Spleen (tissue), 13 donors: ENCODE measurements at places on chromosomes 2 and 18. TPM values are rescaled to one million over a fixed set of nuclear protein-coding genes. Genes with fewer than 3 reads are reported as not detected.

CTNNA2 gene
- total RNA-seq: not detected

SEC11C gene
- 59.0 TPM for total RNA-seq

LANCL1 gene
- 35.2 TPM for total RNA-seq

BMPR2 gene
- 47.9 TPM for total RNA-seq

DNA sequence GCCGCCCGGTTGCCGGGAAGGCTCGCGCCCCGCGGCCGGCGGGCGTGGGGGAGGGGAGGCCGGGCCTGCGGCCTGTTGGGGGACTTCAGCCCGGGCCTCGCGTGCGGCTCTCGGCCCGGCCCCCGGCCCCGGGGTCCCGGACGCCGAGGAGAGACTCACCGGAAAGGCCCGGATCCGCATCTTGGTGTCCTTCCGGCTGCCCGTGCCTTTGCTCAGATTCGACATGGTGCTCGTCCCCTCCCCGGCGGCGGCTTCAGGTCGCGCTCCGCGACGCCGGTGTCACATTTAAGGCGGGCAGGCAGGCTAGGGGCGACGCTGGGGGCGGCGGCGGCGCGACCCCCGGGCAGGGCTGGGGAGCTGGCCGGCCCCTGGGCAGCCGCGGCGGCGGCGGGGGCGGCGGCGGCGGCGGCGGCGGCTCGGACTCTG lies 365 bp downstream of the CUL3 start:
- H3K4me3 ChIP-seq: peak overlapping the region; percentile 74
- peak; percentile 94 for DNase-seq
- no peaks in the 10 kb centered on the region for H3K27me3 ChIP-seq

GRCh38 chr2:233598952-233599351 lies 18.5 kb upstream of the UGT1A8 start:
- no peak for DNase-seq
- H3K27ac ChIP-seq: no peak overlapping the region
- no peaks in the 10 kb centered on the region for H3K27me3 ChIP-seq
- no peaks in the 10 kb centered on the region for H3K36me3 ChIP-seq

GRCh38 chr2:233221378-233222063 lies 30.0 kb upstream of the ATG16L1 start:
- H3K27me3 ChIP-seq: no peaks in the 10 kb centered on the region
- H3K27ac ChIP-seq: no peak overlapping the region
- H3K36me3 ChIP-seq: no peaks in the 10 kb centered on the region
- H3K4me3 ChIP-seq: no peak overlapping the region
- no peak for DNase-seq
- peaks cover 5% of the 10 kb centered on the region for H3K4me1 ChIP-seq

DNA sequence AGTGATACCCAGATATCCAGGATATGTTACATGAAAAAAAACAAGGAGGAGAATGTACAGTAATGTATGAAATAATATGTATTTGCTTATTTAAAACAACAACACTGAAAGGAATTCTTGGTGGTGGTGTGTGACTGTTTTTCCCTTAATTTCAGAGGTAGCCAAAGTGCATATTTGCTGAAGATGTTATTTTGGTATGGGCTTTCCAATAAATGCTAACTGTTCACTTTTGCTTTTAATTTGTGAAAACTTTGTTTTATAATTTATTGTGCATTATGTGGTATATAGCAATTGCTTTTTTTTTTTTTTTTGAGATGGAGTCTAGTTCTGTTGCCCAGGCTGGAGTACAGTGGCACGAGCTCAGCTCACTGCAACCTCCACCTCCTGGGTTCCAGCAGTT lies 7.6 kb downstream of the CCNYL1 start:
- no peak for DNase-seq
- H3K4me1 ChIP-seq: no peaks in the 10 kb centered on the region
- no peak overlapping the region for H3K4me3 ChIP-seq
- no peaks in the 10 kb centered on the region for H3K27me3 ChIP-seq

GRCh38 chr2:102110171-102110570 lies 32.4 kb upstream of the IL1R1 start:
- no peaks in the 10 kb centered on the region for H3K27me3 ChIP-seq
- no peak overlapping the region for H3K4me3 ChIP-seq
- H3K27ac ChIP-seq: no peak overlapping the region

DNA sequence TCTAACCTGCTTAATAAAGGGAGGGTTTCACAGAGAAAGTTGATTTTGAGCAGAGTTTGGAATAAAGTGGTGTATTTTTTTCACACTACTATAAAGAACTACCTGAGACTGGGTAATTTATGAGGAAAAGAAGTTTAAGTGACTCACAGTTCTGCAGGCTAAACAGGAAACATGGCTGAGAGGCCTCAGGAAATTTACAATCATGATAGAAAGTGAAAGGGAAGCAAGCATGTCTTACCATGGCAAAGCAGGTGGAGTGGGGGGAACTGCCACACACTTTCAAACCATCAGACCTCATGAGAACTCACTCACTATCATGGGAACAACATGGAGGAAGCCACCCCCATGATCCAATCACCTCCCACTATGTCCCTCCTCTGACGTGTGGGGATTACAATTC lies 546.7 kb downstream of the EPHA4 start:
- H3K4me1 ChIP-seq: no peaks in the 10 kb centered on the region
- H3K27me3 ChIP-seq: no peaks in the 10 kb centered on the region
- no peak for DNase-seq
- H3K36me3 ChIP-seq: no peaks in the 10 kb centered on the region
- H3K4me3 ChIP-seq: no peak overlapping the region

DNA sequence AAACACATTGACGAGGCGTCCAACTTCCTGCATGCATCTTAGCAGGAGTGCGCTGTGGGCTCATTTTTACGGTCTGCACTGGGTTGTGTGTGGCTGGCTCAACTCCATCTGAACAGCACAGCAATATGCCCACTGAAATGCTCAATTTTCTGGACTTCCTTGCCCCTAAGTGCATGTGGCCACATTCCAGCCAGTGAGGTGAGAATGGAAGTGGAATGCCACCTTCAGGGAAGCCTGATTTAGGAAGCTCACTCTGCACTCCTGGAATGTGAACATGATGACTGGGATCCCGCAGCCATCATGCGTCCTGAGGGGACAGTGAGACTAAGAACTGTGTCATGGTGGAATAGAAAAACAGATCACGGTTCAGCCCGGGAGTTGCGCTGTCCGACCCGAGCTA lies 76.2 kb downstream of the PSMG2 start:
- no peaks in the 10 kb centered on the region for H3K36me3 ChIP-seq
- H3K4me3 ChIP-seq: no peak overlapping the region
- peak; percentile 47 for DNase-seq
- no peaks in the 10 kb centered on the region for H3K4me1 ChIP-seq

GRCh38 chr2:127985735-127986134 lies 42.1 kb downstream of the SAP130 start:
- DNase-seq: no peak
- no peak overlapping the region for H3K4me3 ChIP-seq
- no peaks in the 10 kb centered on the region for H3K4me1 ChIP-seq

DNA sequence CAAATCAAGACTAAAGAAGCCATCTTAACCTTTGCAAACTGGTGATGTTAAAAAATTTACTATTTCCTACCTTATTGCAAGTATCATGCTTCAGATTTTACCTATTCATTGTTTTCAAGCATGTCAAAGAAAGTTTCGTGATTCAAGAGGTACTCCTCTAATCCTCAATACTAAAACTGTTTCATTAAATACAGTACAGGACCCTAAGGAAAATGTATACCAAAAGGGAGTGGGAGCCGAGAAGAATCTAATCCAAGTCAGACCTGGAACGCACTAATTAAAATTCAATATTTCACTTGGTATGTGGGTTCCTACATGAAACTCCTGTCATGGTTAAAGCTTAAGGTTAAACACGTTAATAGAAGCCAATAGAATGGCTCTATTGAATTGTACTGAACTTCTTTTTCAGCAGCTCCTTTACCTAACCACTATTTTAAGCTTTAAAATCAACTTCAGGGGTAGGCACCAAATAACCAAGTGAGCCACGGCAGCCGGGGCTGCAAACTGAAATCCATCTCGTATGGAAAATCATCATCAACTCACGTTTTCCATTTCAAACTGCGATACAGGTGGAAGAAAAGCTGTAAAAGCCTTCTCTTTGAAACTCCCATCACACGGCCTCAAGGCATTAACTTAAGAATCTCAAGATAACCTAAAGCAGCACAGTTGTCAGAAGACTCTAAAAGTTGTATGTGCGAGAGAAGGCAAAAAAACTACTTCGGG lies 188.8 kb downstream of the ZEB2 start:
- H3K4me1 ChIP-seq: peaks cover 21% of the 10 kb centered on the region
- H3K27ac ChIP-seq: peak overlapping the region; percentile 95
- no peaks in the 10 kb centered on the region for H3K27me3 ChIP-seq
- DNase-seq: no peak

DNA sequence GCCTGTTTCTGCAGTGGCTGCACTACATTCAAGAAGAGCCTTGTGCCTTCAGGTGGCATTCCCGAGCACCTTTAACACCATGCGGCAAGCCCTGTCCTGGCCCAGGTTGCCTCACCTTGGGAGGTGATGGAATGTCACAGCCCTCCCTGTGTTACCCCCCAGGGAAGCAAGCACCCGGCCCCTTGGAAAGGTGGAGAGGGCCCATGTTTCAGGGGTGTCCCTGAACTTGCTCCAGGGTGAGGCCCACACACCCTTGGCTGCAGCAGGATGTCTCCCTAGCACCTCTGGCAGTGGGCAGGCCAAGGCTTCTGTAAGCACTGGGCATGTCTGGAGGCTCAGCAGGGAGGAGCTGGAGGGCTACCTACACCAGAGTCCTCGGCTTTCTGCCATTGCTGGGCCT lies 29.3 kb upstream of the ACAA2 start:
- no peaks in the 10 kb centered on the region for H3K4me1 ChIP-seq
- no peaks in the 10 kb centered on the region for H3K36me3 ChIP-seq
- DNase-seq: no peak
- H3K27ac ChIP-seq: no peak overlapping the region
- H3K27me3 ChIP-seq: peaks cover 5% of the 10 kb centered on the region

DNA sequence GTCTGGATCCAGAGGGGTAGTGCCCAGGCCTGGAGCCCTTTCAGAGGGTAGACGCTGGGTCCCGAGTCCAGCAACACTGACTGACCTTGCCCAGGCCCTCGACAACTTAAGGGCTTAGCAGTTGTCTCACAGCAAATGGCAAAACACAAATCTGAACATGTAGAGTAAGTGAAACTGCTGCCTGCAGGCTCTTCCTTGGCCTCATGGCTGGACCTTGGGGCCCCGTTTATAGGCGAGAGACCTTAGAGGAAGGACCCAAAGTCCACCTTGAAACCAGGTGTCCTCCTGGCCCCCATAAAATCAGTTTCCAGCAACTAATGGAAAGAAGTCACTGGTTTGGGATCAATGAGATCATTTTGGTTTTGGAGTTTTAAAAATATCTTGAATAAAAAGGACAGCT lies 154.4 kb downstream of the MYO1B start:
- no peaks in the 10 kb centered on the region for H3K4me1 ChIP-seq
- H3K36me3 ChIP-seq: no peaks in the 10 kb centered on the region
- no peaks in the 10 kb centered on the region for H3K27me3 ChIP-seq

GRCh38 chr18:78871618-78872017 lies 108.0 kb upstream of the SALL3 start:
- H3K36me3 ChIP-seq: no peaks in the 10 kb centered on the region
- DNase-seq: no peak
- H3K4me3 ChIP-seq: no peak overlapping the region
- H3K27ac ChIP-seq: no peak overlapping the region
- H3K4me1 ChIP-seq: no peaks in the 10 kb centered on the region
- H3K27me3 ChIP-seq: peaks cover 38% of the 10 kb centered on the region

GRCh38 chr2:189522435-189523151 lies 58.0 kb downstream of the SLC40A1 start:
- no peak for DNase-seq
- no peaks in the 10 kb centered on the region for H3K4me1 ChIP-seq
- H3K27me3 ChIP-seq: no peaks in the 10 kb centered on the region

GRCh38 chr2:186031229-186031628 lies 292.6 kb downstream of the FSIP2 start:
- H3K27ac ChIP-seq: no peak overlapping the region
- DNase-seq: no peak
- H3K4me3 ChIP-seq: no peak overlapping the region
- H3K27me3 ChIP-seq: no peaks in the 10 kb centered on the region

GRCh38 chr2:67828066-67828465 lies 234.7 kb downstream of the C1D start:
- H3K36me3 ChIP-seq: no peaks in the 10 kb centered on the region
- H3K27ac ChIP-seq: no peak overlapping the region
- peaks cover 4% of the 10 kb centered on the region for H3K4me1 ChIP-seq
- no peak for DNase-seq
- no peak overlapping the region for H3K4me3 ChIP-seq

DNA sequence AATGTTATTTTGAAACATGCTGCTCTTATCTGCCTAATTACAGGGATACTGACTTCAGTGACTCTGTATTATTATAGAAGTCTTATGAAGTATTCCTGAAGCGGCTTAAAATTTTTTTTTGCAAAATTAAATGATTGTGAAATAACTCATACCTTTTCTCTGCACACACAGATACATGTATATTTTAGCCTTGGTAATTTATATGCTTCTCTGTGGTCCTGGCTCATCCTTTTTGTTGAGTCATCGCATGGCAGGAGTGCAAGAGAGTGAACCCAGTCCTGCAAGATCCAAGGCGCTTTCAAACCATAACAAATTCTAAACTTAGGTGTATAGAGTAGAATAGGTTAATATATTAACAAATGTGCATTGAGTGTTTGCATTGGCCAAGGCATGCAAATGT lies 8.6 kb downstream of the CCNT2 start:
- peaks cover 100% of the 10 kb centered on the region for H3K4me1 ChIP-seq
- H3K36me3 ChIP-seq: peaks cover 51% of the 10 kb centered on the region
- H3K4me3 ChIP-seq: no peak overlapping the region
- no peaks in the 10 kb centered on the region for H3K27me3 ChIP-seq
